OCI-M1 (cell line): ENCODE measurements at places on chromosomes 2 and 18.

DNA sequence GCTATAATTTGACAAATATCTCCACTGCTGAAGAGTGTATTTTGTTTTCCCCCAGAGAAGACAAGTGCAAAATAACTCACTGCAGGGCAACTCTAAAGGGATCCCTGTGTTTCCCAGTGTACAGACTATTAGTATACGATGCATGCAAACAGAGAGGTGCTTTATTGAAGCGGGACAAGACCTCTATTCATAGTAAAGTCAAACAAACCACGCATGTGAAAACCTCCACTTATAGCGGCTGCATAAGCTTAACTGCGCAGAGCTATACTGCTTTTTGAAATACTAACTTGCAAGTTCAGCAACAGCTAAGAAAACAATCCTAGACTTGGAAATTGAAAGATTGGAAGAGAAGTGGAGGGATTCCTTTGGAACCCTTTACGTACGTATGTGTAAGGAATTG, 15.6 kb downstream of the RNF144A start:
- no peak for DNase-seq

DNA sequence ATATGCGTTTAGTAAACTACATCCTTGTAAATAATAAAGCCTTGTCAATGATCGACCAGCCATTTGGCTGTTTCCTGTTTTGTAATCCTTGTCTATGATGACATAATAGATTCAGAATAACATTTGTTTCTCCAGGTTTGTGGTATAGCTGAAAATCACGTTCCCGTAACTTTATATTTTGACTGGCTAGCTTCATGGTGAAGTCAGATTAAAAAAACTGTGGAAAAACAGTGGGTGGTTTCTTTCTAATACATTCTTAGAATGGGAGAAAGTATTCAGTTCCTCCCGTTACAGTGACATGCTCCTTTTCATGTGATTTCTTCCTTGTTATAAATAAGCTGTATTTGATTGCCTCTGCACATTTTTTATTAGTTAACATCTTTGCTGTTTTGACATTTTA, 366.9 kb downstream of the NYAP2 start:
- DNase-seq, result no peak

DNA sequence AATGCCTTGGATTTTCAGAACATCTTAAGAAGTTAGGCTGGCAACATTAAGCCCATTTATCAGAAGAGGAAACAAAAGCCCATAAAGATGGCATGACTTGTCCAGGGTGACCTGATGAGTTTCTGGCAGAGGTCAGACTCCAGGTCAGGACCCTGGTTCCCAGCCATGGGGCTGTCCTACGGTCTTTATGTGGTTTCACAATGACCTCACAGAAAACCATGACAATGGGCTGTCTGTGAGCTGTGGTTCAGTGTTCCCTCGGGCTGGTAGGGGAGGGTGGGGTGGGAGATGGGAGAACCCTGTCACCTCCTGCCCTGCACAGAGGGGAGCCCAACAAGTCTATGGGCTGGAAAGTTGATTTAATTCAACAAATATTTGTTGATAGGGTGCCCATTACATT, 101.8 kb downstream of the LOXHD1 start:
- DNase-seq, result no peak

GRCh38 chr2:118442996-118443553, 354.8 kb downstream of the INSIG2 start:
- DNase-seq, result peak; percentile 5

- DNase-seq, result peak; percentile 49
Measured at GRCh38 chr2:20592106-20593071, 58.5 kb downstream of the HS1BP3 start.

DNA sequence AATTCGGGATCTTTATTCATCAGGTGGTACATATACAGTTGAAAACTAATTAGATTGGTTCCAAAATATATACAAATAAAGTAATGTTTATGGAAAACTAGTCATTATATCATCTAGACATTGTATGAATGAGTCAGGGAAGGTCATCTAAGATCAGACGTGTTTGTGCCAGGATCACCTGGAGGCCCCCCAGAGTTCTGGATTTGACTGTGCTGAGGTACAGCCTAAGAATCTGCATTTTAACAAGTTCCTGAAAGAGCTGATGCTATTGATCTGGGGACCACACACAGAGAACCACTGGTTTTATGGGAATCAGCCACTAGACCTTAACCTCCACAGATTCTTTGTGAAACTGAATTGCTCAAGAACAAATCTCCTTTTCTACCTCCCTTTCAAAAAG, 43.2 kb downstream of the PARD6G start:
- no peak for DNase-seq

- no peak for DNase-seq
Measured at GRCh38 chr18:68056936-68057335, 540.4 kb upstream of the DSEL start.

DNA sequence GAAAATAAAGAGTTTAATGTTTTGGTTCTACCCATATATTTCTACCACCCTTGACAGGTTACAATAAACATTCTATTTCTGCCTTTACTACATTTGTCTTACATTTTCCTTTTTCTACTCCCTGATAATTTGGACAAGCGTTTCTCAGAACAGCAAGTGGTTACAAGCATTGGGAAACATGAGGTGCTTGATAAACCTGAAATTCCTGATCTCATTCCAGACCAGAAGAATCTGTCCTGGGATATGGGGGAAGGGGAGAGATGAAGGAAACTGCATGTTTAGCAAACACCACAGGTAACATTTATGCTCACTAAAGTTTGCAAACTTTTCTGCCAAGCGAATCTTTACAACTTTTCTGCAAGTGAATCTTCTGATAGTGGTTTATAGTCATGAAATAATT, 28.3 kb upstream of the DSC1 start:
- no peak for DNase-seq

GRCh38 chr2:84833481-84834150, 47.3 kb downstream of the TRABD2A start:
- no peak for DNase-seq

GRCh38 chr2:226875438-226876225, 39.8 kb downstream of the RHBDD1 start:
- DNase-seq, result no peak

- peak; percentile 69 for DNase-seq
Measured at GRCh38 chr18:79644006-79644665, 35.5 kb upstream of the CTDP1 start.

DNA sequence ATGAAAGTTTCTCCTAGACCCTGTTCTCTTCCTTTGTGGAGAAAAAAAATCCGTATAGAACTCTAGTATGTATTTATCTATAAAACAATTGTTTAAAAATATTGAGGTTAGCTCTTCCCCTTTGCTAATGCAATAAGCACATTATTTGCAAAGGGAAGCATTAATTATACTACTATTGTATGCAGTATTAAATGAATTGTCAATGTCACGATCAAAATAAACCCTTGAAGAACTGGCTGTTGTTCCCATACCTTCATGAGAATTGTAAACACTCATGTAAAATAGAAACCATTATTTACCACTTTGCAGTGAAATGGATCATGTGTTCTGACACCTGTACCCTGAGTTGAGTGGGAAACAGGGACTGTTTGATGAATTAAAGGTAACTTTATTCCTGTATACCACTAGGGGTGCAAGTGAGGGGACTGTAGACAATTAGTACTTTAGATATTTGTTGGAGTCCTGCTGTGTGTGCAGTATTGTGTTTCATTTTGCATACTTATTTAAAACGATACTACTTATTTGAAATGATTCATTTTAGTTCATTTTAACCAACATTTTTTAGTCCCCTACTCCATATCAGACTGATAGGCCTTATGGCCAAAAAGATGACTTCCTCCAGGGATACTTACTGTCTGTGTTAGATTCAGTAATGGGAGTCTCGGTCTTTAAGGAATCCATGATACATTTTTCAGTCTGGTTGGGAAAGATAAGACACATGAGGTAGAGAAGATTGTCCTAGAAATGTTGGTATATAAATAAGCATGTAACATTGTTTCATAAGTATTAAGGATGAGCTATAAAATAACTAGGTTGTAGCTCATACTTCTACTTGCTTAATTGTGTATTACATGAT, 7.9 kb downstream of the PKP4 start:
- peak; percentile 57 for DNase-seq

- no peak for DNase-seq
Measured at GRCh38 chr2:48753228-48753627, 2.3 kb downstream of the LHCGR start.

DNA sequence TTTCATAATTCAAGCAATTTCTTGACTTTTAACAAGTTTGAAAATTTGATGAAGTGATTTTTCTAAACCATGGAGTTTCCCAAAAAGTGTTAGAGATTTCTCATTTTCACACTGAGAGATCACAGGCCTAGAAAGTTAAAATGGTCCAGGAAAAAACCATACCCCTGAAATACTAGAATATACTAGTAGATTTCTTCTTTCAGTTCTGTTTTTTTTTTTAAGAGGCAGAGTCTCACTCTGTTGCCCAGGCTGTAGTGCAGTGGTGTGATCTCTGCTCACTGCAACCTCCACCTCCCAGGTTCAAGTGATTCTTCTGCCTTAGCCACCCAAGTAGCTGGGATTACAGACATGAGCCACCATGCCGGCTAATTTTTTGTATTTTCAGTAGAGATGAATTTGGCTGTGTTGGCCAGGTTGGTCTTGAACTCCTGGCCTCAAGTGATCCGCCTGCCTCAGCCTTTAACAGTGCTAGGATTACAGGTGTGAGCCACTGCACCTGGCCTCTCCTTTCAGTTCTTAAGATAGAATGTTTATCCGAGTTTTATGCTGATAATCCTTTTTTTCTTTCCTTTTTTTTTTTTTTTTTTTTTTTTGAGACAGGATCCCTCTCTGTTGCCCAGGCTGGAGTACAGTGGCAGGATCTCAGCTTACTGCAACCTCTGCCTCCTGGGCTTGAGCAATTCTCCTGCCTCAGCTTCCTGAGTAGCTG, 14.4 kb downstream of the MTHFD2 start:
- no peak for DNase-seq

- peak; percentile 23 for DNase-seq
Measured at GRCh38 chr2:241445426-241445825, 63.0 kb downstream of the STK25 start.

DNA sequence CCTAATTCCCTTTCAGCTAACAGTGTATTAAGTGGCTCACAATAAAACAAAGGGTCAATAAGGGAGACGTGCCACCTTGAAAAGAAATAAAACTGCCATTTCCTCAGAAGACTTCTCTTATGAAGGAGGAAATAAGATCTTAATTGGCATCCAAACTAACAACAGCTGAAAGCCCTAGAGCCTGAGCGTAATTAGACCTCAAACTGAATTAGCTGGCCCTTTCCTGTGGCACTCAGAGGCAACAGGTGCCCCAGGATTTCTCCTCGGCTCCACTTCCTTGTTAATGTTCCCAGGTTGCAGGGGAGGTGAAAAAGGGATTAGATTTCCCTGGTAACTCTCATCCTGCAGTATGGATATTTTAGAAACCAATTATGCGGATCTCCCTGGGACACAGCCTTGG, 804.3 kb downstream of the DCDC2C start:
- no peak for DNase-seq

DNA sequence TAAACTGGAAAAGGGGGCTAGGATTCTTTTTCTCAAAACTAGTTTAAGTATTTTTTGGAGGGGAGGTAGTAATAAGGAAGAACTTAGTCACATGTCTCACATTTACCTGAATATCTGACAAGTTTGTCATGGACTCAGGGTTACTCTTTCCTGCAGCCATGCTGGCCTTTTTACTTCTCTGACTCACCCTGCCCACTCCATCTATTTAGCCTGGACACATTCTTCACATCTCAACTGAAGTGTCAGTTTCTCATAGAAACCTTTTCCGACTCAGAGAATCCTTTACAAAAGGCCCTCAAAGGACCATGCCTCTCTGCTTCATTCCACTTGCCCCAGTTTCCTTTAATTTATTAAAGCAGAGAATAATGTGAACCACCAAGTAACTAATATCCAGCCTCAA, 42.6 kb downstream of the SCN7A start:
- no peak for DNase-seq

DNA sequence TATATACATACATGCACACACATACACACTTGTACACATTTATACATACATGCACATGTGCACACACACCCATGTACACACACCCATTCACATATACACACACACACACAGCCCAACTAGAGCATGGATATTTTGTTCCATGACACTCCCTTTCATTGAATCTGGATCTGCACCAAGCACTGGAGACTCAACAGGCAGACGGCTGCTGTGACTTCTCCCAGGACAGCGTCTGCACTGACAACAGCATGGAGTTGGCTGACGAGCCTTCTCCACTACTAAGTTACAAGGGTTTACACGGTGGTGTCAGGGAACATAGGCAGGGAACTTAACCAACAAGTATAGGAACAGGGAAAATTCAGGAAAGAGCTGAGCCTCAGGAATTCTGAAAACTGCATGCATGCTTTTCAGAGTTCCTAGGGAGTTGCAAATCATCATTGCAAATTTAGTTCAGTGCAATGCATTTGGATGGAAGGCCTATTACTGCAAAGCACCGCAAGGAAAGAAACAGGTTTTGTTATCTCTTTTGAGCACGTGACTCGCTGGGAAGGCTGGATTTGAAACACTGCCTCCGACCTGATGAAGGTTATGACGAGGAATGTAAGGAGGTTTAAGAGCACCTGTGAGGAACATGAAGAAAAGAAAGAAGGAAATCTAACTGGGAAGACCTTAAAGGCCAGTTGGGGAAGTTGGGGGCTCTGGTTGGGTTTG, 35.9 kb downstream of the TMEM18 start:
- no peak for DNase-seq

DNA sequence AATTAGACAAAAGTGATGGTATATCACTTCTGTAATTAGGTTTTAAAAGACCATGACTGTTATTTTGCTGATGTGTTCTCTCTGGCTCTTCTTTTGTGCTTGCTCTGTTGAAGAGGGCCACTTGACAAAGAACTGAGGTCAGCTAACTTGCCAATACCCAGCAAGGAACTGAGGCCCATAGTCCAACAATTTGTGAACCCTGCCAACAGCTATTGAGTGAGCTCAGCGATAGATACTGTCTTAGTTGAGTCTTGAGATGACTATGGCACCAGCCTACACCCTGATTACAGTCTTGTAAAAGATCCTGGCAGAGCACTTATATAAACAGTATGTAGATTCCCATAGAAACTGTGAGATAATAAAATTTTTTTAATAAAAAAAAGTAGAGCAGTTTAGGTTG, 103.0 kb downstream of the BMPR2 start:
- no peak for DNase-seq

GRCh38 chr2:71453404-71454220, at the start of gene DYSF:
TSS of gene DYSF (plus strand) at chr2:71453561.
- DNase-seq, result peak; percentile 41

DNA sequence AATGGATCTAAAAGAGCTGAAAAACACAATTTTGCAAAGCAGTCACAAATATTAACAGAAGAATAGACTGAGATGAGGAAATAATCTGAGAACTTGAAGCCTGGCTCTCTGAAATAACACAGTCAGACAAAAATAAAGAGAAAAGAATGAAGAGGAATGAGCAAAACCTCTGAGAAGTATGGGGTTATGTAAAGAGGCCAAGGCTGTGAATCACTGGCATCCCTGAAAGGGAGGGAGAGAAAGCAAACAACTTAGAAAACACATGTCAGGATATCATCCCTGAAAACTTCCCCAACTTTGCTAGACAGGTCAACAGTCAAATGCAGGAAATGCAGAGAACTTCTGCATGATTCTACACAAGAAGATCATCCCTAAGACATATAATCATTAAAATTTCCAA, 73.5 kb upstream of the LHCGR start:
- no peak for DNase-seq
